Stimulated activated CD8-positive, alpha-beta memory T cell treated with anti-CD3 and anti-CD28 coated beads, Interleukin-4, amount 100 ng/mL, for 4 hours (primary cell): ENCODE measurements at places on chromosomes 1 and 21.

- no peak for DNase-seq
Observed at GRCh38 chr1:32367912-32368635, 5.7 kb downstream of the TSSK3 start.

DNA sequence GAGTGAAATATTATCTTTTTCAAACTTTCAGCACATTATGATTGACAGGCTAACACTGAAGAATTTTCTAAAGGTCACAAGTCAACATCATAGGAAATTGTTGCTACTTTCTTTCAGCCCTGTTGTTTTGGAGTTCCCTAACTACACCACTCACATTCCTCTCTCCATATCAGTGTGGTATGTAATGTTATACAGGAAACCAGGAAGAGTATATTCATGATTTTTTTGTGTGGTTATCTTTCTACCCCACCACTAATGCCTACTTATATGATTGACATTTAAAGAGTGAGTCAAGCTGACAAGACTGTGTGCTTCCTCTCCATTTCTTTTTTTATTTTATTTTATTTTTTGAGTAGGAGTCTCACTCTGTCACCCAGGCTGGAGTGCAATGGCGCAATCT lies 47.8 kb upstream of the PRDM2 start:
- DNase-seq = no peak

DNA sequence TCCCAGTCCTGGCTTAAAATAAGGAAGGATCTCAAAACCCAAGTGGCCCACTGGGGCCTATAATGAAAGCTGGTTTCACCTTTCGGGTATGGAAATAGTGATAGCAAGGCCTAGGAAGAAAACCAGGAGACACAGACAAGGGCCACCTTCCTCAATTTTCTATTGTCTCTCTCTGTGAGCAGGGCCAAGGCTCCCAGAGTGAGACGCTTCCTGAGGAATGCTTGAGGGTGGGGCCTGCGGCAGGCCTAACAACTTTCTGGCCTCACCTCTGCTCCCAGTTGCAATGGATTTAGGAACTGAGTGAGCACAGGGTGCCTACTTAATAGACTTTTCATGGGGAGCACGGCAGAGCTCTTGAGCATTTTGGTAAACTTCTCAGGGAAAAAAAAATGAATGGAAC lies 300.9 kb downstream of the ASTN1 start:
- no peak for DNase-seq

DNA sequence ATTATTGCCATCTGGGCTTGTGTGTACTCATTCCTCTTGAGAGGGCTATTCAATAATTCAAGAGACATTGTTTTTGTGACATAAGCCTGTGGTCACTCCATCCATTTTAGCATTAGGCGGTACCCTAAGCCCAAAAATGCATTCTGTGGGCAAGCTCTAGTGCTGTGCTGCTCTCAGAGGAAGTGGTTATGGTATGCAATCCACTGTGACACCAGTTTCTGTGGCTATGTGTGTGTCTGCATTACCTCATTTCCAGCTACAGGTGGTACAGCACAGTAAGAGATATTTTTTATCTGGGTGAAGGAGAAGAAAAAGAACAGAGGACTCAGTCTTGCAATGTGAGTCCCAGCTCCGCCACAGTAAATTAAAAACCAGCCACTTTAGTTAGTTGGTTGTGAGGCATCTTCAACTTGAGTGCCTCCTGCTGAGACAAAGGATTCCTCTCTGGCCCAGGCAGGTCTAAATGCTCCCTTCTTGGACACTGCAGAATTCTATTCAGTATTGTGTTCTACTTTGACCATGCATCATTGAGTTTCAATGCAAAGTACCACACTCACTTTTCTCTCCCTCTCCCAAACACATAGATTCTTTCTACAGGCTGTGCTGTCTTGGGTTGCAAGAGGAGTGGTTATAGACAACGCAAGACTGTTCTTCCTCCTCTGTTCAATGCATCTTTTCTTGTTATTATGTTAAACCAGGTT lies 777.8 kb upstream of the BRINP3 start:
- no peak for DNase-seq

DNA sequence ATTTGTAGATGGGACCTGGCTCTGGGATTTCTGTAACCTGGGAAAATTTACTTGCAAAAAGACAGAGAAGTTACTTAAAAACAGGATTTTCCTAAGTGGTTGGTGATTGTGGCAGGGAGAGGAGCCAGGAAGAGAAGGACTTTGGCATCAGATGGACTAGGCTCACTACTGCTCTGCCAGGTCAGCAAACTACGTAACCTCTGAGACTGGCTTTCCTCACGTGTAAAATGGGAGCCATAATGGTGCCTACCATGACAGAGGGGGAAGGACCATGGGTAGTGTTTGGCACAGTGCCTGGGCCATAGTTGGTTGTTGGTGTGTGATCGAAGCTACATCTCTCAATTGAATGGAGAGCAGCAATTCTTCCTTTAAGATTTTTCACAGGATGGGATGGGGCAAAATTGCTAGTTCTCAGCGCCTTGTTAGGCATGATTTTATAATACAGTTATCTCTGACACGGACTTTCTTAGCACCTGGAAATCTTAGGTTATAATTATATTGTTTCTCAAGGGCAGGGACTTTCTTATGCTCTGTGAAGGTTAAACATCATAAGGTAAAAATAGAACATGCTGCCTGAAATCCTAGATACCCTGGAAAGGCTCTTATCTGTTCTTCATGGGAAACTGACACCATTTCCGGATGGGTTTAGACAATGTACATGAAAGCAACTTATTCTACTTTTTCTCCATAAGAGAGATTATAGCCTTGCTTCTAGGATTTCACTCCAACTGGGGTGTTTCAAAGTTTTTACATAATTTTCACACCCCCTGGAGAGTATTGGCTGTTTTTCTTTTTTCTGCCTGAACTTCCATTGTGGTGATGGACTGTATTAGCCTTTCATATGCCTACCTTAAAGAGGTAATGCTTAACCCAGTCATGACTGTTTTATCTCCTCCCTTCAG lies 10.9 kb downstream of the ROR1 start:
- DNase-seq = no peak

DNA sequence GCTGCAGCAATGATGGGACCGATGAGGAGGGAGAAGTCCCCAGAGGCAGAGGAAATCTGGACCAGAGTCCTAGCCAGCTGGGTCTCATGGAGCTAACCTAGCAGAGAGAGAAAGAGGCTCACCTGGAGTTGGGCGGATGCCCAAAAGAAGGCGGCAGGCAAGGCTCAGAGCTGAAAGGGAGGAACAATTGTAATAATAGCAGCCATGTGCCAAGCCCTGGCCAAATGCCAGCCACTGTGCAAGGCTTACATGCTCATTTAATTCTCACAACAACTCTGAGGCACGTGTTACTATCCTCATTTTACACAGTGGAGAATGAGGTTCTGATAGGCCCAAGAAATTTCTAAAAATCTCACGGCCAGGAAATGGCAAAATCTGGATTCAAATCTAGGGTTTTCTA lies 50.0 kb upstream of the ZNF648 start:
- DNase-seq = no peak

GRCh38 chr1:230145953-230146476 lies 79.0 kb downstream of the GALNT2 start:
- no peak for DNase-seq

GRCh38 chr1:93671099-93671621 lies 10.5 kb downstream of the BCAR3 start:
- DNase-seq = no peak

GRCh38 chr1:109935451-109935900 lies 24.8 kb downstream of the CSF1 start:
- no peak for DNase-seq

DNA sequence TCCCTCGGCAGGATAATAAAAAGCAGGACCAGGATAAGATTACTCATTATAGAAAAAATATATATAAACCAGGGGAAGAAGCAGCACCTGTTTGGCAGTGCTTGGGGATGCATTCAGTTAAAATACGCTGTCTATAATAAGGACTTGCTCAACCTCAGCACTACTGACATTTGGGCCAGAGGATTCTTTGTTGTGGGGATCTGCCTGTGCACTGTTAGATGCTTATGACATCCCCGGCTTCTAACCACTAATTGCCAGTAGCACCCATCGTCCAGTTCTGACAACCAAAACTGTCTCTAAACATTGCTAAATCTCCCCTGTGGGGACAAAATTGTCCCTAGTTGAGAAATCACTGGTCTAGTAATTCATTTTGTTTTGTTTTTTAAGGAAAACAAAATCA lies 242.1 kb downstream of the SLC45A1 start:
- DNase-seq = no peak

- no peak for DNase-seq
Observed at GRCh38 chr1:232529747-232530146, 100.2 kb downstream of the SIPA1L2 start.

GRCh38 chr1:4624801-4625200 lies 29.6 kb upstream of the AJAP1 start:
- DNase-seq = no peak

DNA sequence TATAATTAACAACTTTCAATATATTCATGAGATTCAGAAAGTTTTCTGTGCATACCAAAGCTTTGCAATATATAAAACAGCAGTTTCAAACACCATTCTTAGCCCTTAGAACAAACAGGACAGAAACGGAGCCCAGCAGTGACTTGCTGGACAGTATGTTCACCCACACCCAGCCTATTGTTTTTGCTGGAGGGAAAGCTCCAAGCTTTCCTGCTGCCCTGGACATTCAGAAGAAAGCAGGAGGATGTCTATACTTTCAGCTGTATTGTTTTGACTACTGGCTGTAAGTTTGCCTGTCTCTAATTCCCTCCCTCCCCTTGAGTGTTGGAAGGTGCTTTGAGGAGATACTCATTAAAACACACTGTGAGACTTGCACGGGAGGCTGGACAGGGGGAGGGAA lies 9.6 kb downstream of the DENND2C start:
- DNase-seq = no peak

- DNase-seq = no peak
Observed at GRCh38 chr1:81458186-81458585, 342.5 kb upstream of the ADGRL2 start.

GRCh38 chr1:44587796-44588460 lies 86.4 kb downstream of the TMEM53 start:
- no peak for DNase-seq
